ENCODE measurements at places on chromosomes 16 and 17.

DNA sequence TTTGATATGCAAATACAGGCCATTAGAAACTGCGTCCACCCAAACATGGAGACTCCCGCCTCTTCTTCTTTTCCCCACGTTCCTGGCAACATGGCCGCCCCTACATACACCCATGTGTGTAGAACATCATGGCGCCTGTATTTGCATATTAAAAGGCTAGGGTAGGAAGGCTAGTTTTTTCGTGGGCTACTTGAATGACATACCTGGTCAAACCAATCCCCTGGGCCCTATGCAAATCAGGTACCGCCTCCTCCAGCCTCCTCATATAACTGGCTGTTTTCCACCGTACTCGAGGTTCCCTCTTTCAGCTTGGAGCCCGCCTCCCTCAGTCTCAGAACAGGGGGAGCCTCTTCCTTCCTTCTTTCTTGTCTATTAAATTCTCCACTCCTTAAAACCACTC lies 840 bp upstream of the CD300LB start:
- no peak for DNase-seq

- no peak for DNase-seq
Measured at GRCh38 chr17:72128039-72128438, 7.2 kb downstream of the SOX9 start.

GRCh38 chr16:72824027-72824426 lies 223.9 kb downstream of the ZFHX3 start:
- DNase-seq = no peak

DNA sequence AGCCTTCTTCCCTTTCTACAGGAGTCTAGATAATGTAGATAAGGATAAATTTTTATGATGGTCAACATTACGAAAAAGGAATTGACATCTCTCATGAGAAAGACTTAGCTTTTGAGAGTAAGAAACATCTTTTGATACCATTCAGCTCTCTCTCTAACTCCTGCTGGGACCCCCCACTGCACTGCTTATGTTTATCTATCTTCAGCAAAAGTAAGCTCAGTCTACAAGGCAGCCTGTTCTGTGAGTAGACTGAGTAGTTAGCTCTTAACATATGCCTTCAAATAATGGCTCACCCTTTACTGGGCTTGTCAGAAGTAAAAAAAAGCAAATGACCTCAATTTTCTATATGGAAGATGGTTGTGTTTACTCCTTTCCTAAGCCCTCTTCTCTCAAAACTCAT lies 372.2 kb upstream of the CDH11 start:
- no peak for DNase-seq

- DNase-seq = no peak
Measured at GRCh38 chr17:67769231-67769630, 51.5 kb downstream of the NOL11 start.
